ENCODE measurements at places on chromosomes 1 and 21. TPM values are rescaled to one million over a fixed set of nuclear protein-coding genes. Genes with fewer than 3 reads are reported as not detected.

The SPRR2A gene
- total RNA-seq, result not detected

The MAB21L3 gene
- total RNA-seq, result not detected

The OR2G6 gene
- not detected for total RNA-seq

DNA sequence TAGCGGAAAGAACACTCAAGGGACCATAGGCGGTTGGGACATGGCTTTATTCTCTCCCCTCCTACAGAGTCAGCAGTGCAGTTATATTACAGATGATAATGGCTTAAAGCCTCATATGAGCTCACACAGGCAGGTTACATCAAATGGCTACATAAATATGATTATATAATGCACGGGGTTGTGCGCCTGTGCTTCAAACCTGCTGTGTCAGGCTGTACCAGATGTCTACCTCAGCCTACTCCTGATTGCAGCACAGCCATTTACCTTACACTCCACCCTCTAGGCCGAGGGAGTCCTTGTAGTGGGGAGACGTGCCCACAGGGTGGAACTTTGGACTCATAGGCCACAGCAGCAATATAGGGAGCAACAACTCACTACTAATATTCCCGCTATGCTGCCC lies 16.4 kb upstream of the TBX19 start:
- no peaks in the 10 kb centered on the region for H3K36me3 ChIP-seq
- H3K27ac ChIP-seq, result no peak overlapping the region
- no peak overlapping the region for H3K4me3 ChIP-seq
- H3K4me1 ChIP-seq, result no peaks in the 10 kb centered on the region
- H3K27me3 ChIP-seq, result no peaks in the 10 kb centered on the region

- H3K27me3 ChIP-seq, result peaks cover 99% of the 10 kb centered on the region
- H3K4me1 ChIP-seq, result peaks cover 51% of the 10 kb centered on the region
- no peak overlapping the region for H3K4me3 ChIP-seq
- no peaks in the 10 kb centered on the region for H3K36me3 ChIP-seq
- H3K27ac ChIP-seq, result no peak overlapping the region
Observed at GRCh38 chr1:2375246-2375922, 16.0 kb downstream of the MORN1 start.

The PDZK1 gene
- total RNA-seq, result 0.13 TPM

GRCh38 chr1:48697066-48697707 lies 79.5 kb downstream of the BEND5 start:
- H3K36me3 ChIP-seq, result no peaks in the 10 kb centered on the region
- H3K27me3 ChIP-seq, result 0 out of 2 replicates have a peak, but pooled peaks cover 6% of the 10 kb centered on the region
- no peak overlapping the region for H3K4me3 ChIP-seq

GRCh38 chr1:73998348-73998959 lies 199.5 kb downstream of the LRRIQ3 start:
- H3K4me1 ChIP-seq, result no peaks in the 10 kb centered on the region
- H3K27me3 ChIP-seq, result no peaks in the 10 kb centered on the region
- H3K27ac ChIP-seq, result no peak overlapping the region
- peak; percentile 6 for DNase-seq
- no peaks in the 10 kb centered on the region for H3K36me3 ChIP-seq

DNA sequence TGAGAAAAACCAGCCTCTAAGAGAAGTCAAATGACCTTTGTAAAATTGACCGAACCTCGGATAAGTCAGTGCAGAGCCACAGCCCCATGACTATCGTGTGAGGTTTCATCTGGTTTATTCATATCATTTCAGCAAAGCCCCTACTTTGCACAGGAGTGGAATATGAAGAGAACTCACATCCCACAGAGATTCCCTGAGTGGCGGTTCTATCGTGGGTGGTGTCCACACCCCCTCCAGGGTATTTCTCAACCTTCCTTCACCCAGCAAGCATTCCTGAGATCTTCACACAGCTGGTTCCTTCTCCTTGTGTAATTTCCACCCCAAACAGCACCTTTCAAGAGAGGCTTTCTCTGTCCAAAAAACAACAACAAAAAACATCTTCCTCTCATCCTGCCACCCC lies 47.5 kb downstream of the EVA1C start:
- no peaks in the 10 kb centered on the region for H3K36me3 ChIP-seq
- no peak overlapping the region for H3K4me3 ChIP-seq
- peaks cover 64% of the 10 kb centered on the region for H3K27me3 ChIP-seq
- H3K4me1 ChIP-seq, result no peaks in the 10 kb centered on the region
- no peak for DNase-seq
- H3K27ac ChIP-seq, result no peak overlapping the region

DNA sequence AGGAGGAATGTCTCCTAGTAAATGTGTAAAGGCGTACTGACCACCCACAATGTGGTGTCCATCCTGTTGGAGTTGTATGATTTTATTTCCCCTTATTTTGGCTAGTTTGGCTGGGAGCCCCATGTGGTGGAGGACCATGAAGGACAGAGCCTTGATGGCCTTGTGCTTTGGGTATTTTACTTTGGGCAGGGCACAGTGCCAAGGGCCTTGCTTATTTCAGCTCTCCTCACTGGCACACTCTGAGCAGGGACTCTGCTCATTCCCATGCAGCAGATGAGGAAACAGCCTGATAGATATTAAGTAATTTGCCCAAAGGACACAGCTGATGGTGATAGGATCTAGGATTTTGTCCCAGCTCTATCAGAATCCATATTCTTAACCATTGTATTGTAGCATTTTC lies 50.2 kb downstream of the SMYD2 start:
- no peaks in the 10 kb centered on the region for H3K4me1 ChIP-seq
- H3K4me3 ChIP-seq, result no peak overlapping the region
- H3K36me3 ChIP-seq, result peaks cover 44% of the 10 kb centered on the region

- H3K27me3 ChIP-seq, result no peaks in the 10 kb centered on the region
- no peaks in the 10 kb centered on the region for H3K4me1 ChIP-seq
- no peak for DNase-seq
- H3K27ac ChIP-seq, result no peak overlapping the region
- no peaks in the 10 kb centered on the region for H3K36me3 ChIP-seq
Observed at GRCh38 chr1:221937155-221937953, 195.5 kb upstream of the DUSP10 start.

DNA sequence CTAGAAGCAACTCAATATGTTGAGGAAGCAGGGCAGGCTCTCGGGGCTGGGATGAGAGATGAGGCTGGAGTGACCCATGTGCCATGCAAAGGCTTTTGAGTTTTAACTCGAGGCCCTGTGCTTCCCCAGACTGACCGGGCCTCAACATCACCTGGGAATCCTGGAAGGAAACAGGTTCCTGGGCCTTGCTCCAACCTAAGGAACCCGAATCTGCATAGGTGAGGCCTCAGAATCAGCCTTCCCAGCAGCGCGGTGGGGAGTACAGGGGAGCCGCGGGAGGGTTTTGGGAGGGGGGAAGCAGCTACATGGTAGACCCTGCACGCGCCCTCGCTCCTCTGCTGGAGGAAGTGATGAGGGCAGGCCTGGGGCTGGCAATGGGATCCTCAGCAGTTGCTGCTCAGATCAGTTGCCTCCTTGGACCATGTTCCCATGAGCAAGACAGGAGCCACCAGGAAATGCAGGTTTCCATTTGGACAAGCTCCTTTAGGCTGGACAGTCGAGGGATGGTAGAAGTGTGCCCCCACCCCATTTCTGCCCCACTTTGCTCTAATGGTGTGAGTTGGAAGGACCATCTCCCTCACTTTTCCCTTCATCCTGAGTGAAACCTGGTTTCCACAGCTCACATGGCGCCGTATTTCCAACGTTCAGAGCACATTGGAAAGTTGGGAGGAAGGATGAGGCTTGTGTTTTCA lies 4.5 kb upstream of the KIAA1614 start:
- H3K36me3 ChIP-seq, result no peaks in the 10 kb centered on the region
- peaks cover 3% of the 10 kb centered on the region for H3K4me1 ChIP-seq
- H3K4me3 ChIP-seq, result no peak overlapping the region

The SNRPE gene
- total RNA-seq, result 541 TPM

DNA sequence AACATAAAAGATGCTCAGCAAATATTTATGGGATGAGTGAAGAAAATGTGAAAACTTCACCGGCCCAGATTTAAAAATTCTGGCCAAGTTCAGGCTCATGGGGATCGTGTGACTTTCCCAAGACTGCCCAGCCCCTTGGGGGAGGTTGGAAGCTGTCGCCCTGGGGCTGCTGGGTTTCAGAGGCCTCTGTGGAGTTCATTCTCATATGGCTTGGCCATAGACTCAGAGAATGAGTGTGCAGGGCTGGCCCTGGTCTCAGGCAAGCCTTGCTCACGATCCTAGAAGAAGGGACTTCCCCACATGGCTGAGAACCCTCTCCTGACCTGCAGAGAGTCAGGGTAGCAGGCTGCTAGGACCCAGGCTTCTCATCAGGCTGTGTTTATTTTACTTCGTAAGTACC lies 24.6 kb downstream of the PADI2 start:
- H3K27me3 ChIP-seq, result peaks cover 50% of the 10 kb centered on the region
- no peak overlapping the region for H3K4me3 ChIP-seq

The CCDC27 gene
- total RNA-seq, result not detected

The PADI3 gene
- not detected for total RNA-seq

- no peaks in the 10 kb centered on the region for H3K27me3 ChIP-seq
- no peak overlapping the region for H3K27ac ChIP-seq
- no peaks in the 10 kb centered on the region for H3K4me1 ChIP-seq
Observed at GRCh38 chr1:181504399-181504842, 21.1 kb downstream of the CACNA1E start.

The THEM5 gene
- not detected for total RNA-seq

The SPRR2B gene
- total RNA-seq, result not detected

The SERPINC1 gene
- 0.62 TPM for total RNA-seq

The PLA2G2C gene
- total RNA-seq, result 0.13 TPM

DNA sequence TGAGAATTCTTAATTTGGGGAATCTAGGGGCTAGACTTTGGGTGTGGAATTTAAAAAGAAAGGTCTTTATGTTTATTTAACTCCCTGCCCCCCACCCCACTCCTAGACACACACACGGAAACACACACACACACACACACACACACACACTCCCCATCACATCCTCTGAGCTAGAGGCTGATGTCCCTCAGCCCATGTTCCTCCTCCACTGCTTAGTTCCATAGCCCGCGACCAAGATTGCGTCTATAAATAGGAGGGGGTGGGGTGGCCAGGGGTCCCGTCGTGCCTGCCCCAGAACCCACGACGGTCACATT lies 655 bp upstream of the KIRREL1 start:
- no peak overlapping the region for H3K4me3 ChIP-seq
- no peak overlapping the region for H3K27ac ChIP-seq
- H3K4me1 ChIP-seq, result no peaks in the 10 kb centered on the region
- H3K36me3 ChIP-seq, result no peaks in the 10 kb centered on the region

DNA sequence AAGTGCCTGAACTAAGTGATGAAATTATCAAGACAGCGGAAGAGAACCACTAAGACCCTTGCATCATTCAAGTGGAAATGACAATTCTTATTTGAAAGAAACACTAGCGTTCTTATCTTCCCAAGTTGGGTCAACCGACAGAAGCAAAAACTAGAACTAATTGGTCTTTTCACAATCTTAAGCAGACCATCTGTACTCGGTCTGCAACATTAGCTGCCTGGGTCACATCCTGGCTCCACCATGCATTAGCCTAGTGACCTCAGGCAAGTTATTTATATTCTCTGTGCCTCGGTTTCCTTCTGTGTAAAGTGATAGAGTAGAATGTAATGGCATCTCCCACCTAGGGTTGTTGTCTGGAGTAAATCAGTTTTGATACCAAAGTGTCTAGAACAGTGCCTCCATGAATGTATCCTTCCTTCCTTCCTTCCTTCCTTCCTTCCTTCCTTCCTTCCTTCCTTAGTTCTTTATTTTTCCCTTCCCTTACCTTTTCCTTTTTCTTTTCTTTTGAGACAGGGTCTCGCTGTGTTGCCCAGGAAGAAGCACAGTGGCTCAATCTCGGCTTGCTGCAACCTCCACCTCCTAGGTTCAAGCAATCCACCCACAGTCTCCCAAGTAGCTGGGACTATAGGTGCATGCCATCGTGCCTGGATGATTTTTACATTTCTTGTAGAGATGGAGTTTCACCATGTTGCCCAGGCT lies 6.0 kb downstream of the COLGALT2 start:
- no peak overlapping the region for H3K4me3 ChIP-seq
- no peaks in the 10 kb centered on the region for H3K36me3 ChIP-seq
- peak; percentile 84 for DNase-seq
- peaks cover 22% of the 10 kb centered on the region for H3K4me1 ChIP-seq

- no peak for DNase-seq
- no peaks in the 10 kb centered on the region for H3K4me1 ChIP-seq
- no peak overlapping the region for H3K4me3 ChIP-seq
- no peak overlapping the region for H3K27ac ChIP-seq
- H3K36me3 ChIP-seq, result no peaks in the 10 kb centered on the region
Observed at GRCh38 chr1:207711285-207711684, 40.6 kb upstream of the CD46 start.

DNA sequence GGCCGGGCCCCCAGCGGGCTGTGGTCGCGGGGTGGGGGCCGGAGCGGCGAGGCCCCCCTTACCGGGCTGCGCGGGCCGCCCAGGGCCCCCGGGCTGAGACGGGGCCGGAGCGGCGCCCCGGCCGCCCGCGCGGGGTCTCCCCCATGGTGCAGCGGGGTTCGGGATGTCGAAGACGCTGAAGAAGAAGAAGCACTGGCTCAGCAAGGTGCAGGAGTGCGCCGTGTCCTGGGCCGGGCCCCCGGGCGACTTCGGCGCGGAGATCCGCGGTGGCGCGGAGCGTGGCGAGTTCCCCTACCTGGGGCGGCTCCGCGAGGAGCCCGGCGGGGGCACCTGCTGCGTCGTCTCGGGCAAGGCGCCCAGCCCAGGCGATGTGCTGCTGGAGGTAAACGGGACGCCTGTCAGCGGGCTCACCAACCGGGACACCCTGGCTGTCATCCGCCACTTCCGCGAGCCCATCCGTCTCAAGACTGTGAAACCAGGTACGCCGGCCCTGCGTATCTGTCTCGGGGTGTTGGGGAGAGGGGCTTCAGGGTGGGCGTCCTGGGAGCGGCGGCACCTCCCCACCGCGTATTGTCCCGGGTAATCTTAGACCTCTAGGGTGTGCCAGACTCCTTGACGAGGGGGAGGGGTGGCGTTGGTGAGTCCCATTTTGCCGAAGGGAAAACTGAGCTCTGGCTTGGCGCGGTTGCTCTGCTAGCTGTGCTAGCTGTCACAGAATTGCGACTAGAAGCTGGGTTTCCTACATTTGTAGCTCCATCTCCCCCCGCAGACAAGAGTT lies 745 bp downstream of the MAGI3 start:
- H3K4me1 ChIP-seq, result peaks cover 23% of the 10 kb centered on the region
- peak; percentile 21 for DNase-seq
- peaks cover 6% of the 10 kb centered on the region for H3K27me3 ChIP-seq
- peak overlapping the region; percentile 52 for H3K27ac ChIP-seq
- no peaks in the 10 kb centered on the region for H3K36me3 ChIP-seq
- H3K4me3 ChIP-seq, result peak overlapping the region; percentile 55

DNA sequence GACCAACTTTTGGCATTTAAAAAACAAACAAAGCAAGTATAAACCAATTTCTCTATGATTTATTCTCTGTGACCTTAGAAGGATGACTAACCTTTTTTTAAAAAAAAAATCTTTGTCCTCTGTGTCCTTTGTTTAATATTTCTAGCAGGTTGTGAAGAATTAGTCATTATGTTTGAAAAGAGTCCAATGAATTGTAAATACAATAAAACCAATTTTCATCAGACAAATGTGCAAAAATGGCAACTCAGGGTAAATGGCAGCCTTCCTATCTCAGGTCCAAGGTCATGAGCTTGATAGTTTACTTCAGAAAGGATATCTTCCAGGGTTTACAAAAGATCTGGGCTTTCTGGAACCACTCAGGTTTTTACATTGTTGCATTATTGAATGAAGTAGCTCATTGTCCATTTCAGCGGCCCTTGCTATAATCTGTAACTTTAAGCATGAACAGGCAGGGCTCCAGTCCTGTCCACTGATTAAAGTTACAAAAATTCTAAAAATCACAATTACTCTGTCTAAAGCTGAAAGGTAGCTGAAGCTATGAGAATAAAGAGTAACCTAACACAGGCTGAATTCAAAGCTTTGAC lies 11.7 kb upstream of the MAP3K21 start:
- no peak for DNase-seq
- H3K36me3 ChIP-seq, result no peaks in the 10 kb centered on the region
- no peak overlapping the region for H3K4me3 ChIP-seq
- no peaks in the 10 kb centered on the region for H3K4me1 ChIP-seq
- H3K27me3 ChIP-seq, result no peaks in the 10 kb centered on the region

The ITLN2 gene
- not detected for total RNA-seq

The GJC2 gene
- total RNA-seq, result 0.62 TPM

The C1orf74 gene
- 4.7 TPM for total RNA-seq

All from K562 (cell line).